ENCODE measurements at places on chromosomes 16 and 17.

DNA sequence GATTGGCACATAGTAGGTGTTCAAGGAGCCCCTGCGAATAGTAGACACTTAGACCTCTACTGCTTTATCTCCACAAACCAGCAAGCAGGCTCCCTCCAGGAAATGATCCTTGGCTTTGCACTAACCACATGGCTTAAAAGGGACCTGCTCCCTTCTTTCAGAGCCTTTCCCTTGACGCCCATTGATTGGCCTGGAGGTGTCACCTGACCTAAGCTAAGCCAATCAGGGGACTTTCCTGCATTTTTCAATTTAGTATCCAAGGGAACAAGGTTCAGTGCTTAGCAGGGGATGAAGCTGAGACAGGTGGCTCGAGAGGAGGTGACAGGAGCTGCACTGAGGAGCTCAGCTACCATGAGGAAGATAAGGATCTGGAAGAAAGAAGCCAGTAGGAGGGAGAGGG, 52.8 kb downstream of the CLEC19A start:
- DNase-seq = no peak

- peak; percentile 19 for DNase-seq
These were observed 40.9 kb downstream of the RAP1GAP2 start for GRCh38 chr17:2837147-2837561.

DNA sequence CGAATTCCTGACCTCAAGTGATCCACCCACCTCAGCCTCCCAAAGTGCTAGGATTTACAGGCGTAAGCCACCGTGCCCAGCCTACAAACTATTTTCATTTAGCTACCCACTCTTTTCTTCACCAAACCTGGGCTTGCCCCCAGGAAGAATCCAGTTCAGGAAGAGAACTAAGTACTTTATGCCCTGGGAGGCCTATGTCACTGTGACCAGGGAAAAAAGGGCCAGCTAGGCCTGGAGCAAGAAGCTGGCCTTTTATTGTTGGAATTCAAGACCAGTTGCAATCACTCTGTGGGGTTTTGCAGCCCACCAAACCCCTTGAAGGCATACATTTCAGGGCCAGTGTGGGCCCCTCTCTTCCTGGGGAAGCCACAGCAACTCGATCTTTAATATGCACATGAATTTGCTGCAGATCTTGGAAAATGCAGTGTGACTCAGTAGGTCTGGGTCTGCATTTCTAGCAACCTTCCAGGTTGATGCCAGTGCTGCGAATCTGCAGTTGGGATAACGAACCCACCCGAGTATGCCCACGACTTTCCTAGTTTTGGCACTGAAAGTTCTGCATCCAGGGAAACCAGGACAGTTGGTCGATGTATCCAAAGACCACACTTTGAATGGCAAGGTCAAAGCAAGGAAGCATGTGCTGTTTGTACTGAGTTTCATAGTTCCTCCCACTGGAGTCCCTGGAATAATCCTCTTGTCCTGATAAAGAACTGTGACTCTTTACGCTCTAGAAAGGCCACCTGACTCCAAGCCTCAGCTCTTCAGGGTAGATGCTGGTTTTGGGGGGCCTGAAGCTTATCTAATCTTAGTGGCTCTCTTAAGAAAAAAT, 7.2 kb upstream of the MRPS23 start:
- DNase-seq = no peak

GRCh38 chr17:61455324-61456060, 3.3 kb downstream of the TBX4 start:
- DNase-seq = no peak

GRCh38 chr16:2584729-2585650, 47.2 kb downstream of the PDPK1 start:
- DNase-seq = no peak

DNA sequence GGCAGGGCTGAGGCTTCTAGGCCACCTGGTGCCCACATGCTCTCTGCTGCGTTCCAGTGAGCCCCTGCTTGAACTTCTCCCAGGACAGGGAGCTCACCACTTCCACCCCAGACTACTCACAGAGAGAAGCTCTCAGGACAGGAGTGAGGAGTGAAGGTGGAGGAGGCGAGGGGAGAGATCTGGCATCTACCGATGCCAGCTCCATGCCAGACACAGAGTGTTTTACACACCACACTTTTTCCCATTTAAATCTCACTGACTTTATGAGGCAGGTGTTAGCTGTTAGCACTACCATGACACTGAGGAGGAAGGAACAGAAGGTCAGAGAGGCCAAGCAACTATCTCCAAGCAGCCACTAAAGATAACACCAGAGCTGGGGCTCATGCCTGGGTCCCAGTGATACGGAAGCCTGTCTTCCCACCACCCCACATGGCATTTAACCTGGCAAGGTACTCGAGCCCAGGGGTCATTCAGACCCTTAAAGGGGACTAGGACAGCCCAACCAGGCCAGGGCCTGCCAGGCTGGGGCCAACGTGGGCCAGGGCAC, 6.8 kb downstream of the FAM83G start:
- no peak for DNase-seq

- no peak for DNase-seq
These were observed 31.2 kb downstream of the LYRM9 start for GRCh38 chr17:27862004-27862403.

- peak; percentile 41 for DNase-seq
These were observed 8.1 kb upstream of the TIMP2 start for GRCh38 chr17:78933025-78933958.

GRCh38 chr16:6682142-6682811, 650.4 kb upstream of the RBFOX1 start:
- no peak for DNase-seq

DNA sequence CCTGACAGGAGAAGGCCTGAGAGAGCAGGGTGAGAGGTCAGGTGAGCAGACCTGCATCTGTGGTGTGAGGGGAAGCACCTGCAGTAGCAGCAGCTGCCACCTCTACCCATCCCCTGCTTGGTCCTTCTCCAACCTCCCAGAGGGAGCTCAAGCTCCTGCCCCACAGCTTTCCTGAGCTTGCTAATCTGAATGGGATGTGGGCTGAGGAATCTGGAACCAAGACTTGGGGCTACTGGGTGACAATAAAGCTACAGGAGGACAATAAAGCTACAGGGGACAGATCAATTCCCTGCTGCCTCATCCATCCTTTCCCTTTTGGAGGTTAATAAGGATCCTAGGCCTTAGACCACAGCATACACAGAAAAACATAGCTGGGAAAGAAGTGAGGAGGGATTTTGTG, 4.9 kb upstream of the TBX4 start:
- DNase-seq = no peak

- no peak for DNase-seq
These were observed 6.6 kb downstream of the ABI3 start for GRCh38 chr17:49216953-49217650.

DNA sequence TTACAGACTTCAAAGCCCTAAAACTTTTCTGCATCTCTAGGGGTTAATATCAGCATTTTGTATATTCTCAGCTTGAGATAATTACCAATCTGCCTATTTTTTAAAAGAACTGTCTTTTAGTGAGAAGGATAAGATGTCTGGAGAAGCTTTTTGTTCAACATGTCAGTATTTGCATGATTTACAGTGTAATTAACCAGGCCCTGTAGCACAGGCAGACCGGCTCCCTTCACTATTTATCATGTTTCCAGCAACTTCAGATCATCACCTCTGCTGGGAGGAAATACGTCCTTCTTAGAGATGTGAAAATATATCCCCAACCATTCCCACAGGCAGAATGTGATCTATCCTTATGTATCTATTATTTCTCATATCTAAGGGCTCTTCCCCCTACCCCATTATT, 8.6 kb upstream of the DDX52 start:
- no peak for DNase-seq

Measured in activated T-helper 9 cell treated with anti-CD3 and anti-CD28 coated beads, Interleukin-2, amount 50 U/mL, for 16 hours (primary cell).